Endodermal cell (in vitro differentiated cells): ENCODE measurements at places on chromosomes 3 and 15. TPM values are rescaled to one million over a fixed set of nuclear protein-coding genes. Genes with fewer than 3 reads are reported as not detected.
A peak's percentile ranks its signal among the peaks of the same experiment; 100 is the strongest.

GRCh38 chr3:114356066-114356465 lies 62.2 kb downstream of the TIGIT start:
- H3K27ac ChIP-seq, result peak overlapping the region; percentile 80
- H3K36me3 ChIP-seq, result no peaks in the 10 kb centered on the region
- H3K27me3 ChIP-seq, result no peaks in the 10 kb centered on the region
- H3K4me1 ChIP-seq, result no peaks in the 10 kb centered on the region
- peak; percentile 82 for DNase-seq

DNA sequence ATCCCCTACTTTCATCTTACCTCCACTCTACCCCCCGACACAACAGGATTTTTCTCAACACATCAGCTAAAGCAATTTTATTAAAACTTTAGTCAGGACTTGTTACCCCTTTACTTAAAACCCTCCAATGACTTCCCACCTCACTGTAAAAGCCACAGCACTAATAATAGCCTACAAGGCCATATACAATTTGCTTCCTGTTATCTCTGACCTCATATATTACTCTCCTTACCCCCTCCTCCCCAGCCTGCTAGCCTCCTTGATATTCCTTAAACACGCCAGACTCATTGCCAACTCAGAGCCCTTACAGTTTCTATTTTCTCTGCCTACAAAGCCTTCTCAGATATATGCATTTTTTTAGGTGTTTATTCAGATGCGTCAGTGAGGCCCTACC lies 54.4 kb downstream of the DCUN1D1 start:
- H3K27me3 ChIP-seq, result no peaks in the 10 kb centered on the region
- no peak overlapping the region for H3K27ac ChIP-seq
- H3K4me1 ChIP-seq, result no peaks in the 10 kb centered on the region
- H3K4me3 ChIP-seq, result no peak overlapping the region
- H3K36me3 ChIP-seq, result no peaks in the 10 kb centered on the region
- no peak for DNase-seq

DNA sequence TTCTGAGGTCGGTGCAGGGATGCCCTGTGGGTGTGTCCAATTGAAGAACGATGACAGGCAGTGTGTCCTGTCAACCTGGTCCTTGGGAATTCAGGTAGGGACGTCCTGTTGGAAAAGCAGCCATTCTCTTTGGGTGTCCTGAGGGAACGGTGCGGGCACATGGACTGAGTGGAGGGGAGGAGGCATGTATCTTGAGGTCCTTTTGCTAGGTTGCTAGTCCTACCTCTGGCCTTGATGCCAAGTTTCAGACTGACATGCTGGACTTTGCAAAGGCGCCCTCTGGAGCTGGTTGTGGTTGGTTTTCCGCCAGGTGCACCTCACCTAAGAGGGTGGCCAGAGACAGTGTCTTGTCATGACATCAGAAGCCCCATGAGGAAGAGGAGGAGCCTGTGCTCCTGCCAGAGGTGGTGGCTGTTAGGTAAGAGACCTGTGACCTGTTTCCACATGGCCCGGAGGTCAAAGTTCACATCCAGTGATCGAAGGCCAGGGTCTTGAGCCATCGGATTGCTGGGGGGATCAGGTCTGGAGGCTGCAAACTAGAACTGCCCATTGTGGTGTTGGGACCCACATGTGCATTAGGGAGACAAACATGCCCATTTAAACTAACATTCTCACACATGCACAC lies 106.3 kb downstream of the SNRPN start:
- no peaks in the 10 kb centered on the region for H3K27me3 ChIP-seq
- H3K4me1 ChIP-seq, result no peaks in the 10 kb centered on the region
- peak; percentile 29 for DNase-seq

DNA sequence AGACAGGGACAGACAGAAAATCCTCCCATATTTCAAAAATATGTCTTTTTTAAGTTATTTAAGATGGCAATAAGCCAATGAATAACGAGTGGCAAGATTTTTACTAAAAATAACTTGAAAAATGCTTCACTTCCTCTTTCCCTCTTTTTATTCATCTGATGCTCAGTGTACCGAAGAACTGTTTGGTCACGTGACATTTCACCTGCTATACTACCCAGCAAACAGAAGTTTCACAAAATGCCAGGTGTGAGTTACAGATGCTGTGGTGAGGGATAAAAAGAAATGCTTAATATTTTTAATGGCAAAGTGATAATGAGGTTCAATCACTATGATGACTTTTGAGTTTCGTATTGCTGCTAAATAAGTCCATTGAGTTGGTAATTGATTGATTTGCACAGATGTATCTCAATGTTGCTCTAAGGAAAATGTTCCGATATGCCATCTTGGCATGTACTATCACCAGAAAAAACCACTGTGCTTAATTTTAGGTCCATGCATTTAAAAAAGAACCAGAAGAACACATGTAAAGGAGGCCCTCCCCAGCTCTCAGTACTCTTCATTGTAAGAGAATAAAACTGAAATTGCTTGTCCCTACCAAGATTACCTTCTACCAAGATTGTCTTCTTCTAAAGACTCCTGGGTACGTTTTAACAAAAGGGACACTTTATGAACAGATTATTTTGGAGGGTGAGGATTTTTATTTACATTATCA lies 26.0 kb upstream of the SEC62 start:
- no peaks in the 10 kb centered on the region for H3K36me3 ChIP-seq
- H3K4me3 ChIP-seq, result no peak overlapping the region
- H3K27me3 ChIP-seq, result no peaks in the 10 kb centered on the region
- H3K27ac ChIP-seq, result no peak overlapping the region
- H3K4me1 ChIP-seq, result no peaks in the 10 kb centered on the region
- DNase-seq, result no peak

DNA sequence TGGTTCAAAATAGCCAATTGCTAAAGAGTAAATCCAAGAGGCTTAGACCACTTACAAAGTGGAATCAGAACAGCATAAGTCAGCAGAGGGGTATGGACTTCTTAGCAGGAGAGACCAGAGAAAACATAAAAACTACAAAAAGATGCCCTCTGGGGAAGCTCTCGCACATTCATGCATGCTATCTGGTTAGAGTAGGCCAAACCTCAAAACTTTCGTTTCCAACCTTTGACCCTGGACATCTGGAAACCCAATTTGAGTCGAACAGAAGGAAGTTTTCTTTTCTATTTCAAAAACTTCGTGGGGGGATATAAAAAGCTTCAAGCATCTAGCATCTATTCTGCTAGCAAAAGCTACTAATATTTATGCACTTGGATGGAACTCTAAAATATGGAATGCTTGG lies 523.9 kb upstream of the AGTR1 start:
- no peaks in the 10 kb centered on the region for H3K36me3 ChIP-seq
- H3K27me3 ChIP-seq, result peaks cover 19% of the 10 kb centered on the region
- no peaks in the 10 kb centered on the region for H3K4me1 ChIP-seq

- H3K27me3 ChIP-seq, result no peaks in the 10 kb centered on the region
- H3K27ac ChIP-seq, result no peak overlapping the region
- H3K4me3 ChIP-seq, result peak overlapping the region; percentile 93
- no peaks in the 10 kb centered on the region for H3K36me3 ChIP-seq
- peak; percentile 65 for DNase-seq
Measured at GRCh38 chr3:48241796-48242455, 1.0 kb downstream of the ZNF589 start.

DNA sequence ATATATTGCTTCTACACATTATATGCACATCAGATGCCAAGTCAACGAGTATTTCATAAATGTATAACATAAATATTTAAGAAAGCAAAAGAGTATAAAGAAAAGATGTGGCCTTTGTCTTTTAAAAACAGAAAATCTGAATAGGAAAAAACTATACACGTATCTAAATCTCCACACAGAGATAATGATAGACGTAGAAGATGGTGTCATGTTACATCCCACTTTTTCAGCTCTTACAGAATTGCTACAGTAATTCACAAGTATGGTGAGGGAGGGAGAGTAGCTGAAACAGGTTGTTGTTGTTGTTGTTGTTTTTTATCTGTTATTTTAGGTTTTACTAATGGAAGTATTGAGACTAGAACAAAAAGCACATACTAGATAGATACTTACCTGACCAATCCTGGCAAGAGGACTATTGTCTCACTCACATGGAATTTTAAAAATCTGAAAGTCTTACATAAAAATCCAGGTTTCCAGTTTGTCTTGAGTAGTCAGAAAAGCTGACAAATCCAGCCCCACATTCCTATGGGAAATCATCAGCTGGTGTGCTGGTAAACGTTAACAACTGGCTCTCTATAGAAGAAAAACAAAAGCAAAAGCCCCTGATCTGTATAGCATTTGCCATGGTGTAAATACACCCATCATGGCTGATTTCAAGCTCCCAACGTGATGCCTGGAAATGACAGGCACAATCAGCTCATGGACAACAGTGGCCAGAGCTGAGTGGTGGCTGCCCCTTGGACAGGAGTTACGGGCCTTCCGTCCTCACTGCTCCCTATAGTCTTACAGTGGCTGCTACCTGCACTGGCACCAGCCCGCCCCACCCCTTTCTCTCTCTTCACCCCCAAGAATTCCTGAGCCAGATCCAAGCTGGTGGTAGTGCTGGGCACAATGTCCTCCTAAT lies 47.4 kb upstream of the VGLL4 start:
- no peak overlapping the region for H3K27ac ChIP-seq
- no peak overlapping the region for H3K4me3 ChIP-seq
- peaks cover 4% of the 10 kb centered on the region for H3K4me1 ChIP-seq
- peak; percentile 57 for DNase-seq
- no peaks in the 10 kb centered on the region for H3K27me3 ChIP-seq

DNA sequence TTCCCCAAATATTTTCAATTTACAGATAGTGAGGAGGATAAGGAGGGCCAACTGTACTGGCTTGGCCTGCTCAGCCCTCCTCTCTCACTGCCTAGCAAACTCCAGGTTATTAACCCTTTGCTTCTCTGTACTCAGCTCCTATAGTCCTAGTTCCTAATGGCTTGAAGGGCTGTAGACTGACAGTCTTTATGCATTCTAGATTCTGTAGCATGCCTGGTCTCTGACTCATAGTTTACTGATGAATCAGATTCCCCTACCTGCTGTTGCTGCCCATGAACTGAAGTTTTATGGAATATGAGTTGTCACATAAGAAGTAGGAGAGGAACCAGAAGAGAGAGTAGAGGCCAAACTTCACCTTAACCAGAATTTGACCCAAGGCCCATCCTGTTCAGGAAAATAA lies 27.1 kb upstream of the MAP3K13 start:
- no peak for DNase-seq
- no peak overlapping the region for H3K27ac ChIP-seq
- H3K4me3 ChIP-seq, result no peak overlapping the region
- no peaks in the 10 kb centered on the region for H3K27me3 ChIP-seq
- no peaks in the 10 kb centered on the region for H3K4me1 ChIP-seq

GRCh38 chr15:32674681-32675080 lies 33.2 kb downstream of the SCG5 start:
- DNase-seq, result no peak
- H3K27me3 ChIP-seq, result no peaks in the 10 kb centered on the region
- no peak overlapping the region for H3K27ac ChIP-seq
- no peak overlapping the region for H3K4me3 ChIP-seq

DNA sequence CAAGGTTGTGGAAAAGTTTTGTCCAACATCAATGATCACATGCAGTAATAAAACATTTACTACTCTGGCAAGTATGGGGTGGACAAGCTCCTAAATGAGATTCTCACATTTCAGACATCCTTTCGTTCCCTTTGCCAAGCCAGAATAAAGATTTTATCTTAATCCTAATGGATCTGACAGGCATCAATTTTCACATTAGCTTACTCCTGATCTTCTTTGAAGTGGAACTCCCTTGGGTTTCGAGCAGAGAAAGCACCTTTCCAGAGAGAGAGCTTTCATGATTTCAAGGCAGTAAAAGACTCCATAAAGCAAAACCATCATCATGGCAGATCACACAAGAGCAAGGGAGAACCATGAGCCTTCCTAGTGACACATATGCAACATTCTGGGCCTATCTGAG lies 27.3 kb upstream of the EID1 start:
- no peak for DNase-seq
- no peaks in the 10 kb centered on the region for H3K4me1 ChIP-seq
- H3K36me3 ChIP-seq, result no peaks in the 10 kb centered on the region
- H3K4me3 ChIP-seq, result no peak overlapping the region
- H3K27me3 ChIP-seq, result no peaks in the 10 kb centered on the region

GRCh38 chr3:135109681-135110080 lies 314.6 kb downstream of the EPHB1 start:
- H3K27me3 ChIP-seq, result no peaks in the 10 kb centered on the region
- DNase-seq, result no peak
- H3K4me1 ChIP-seq, result no peaks in the 10 kb centered on the region
- no peak overlapping the region for H3K27ac ChIP-seq

- DNase-seq, result no peak
- H3K4me1 ChIP-seq, result no peaks in the 10 kb centered on the region
- H3K4me3 ChIP-seq, result no peak overlapping the region
- H3K36me3 ChIP-seq, result no peaks in the 10 kb centered on the region
- no peak overlapping the region for H3K27ac ChIP-seq
Measured at GRCh38 chr3:193297421-193297820, 56.4 kb downstream of the PLAAT1 start.

DNA sequence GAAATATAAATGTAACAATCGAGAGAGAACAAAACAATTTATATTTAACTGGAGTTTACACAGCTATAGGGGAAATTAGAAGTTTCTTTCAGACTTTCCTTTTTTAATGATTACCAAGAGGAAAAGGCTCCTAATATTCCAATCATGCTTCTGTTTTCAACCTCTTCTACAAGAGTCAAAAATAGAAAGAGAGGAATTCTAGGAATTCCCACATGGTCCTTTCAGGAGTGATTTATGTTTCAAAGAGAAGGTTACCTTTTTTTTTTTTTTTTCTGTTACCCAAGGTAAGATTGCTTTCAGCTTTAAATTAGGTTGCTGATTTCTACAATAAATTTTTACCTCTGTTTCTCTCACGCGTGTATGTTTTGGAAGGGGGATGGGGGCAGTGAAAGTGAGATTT lies 355.3 kb upstream of the DCBLD2 start:
- H3K4me3 ChIP-seq, result no peak overlapping the region
- H3K27ac ChIP-seq, result no peak overlapping the region
- DNase-seq, result no peak
- no peaks in the 10 kb centered on the region for H3K36me3 ChIP-seq

GRCh38 chr3:117788061-117788460 lies 1078.5 kb downstream of the TUSC7 start:
- H3K4me1 ChIP-seq, result peaks cover 9% of the 10 kb centered on the region
- no peak overlapping the region for H3K27ac ChIP-seq
- H3K4me3 ChIP-seq, result no peak overlapping the region
- DNase-seq, result no peak
- H3K27me3 ChIP-seq, result no peaks in the 10 kb centered on the region

Gene FRMD4B
- 2.1 to 3.7 TPM (median 2.1 TPM) in 3 replicates for total RNA-seq

Gene CCR4
- total RNA-seq, result 0.11 TPM in 1 of 3 replicates, not detected in the others

Gene TOMM70
- 36.9 to 43.6 TPM (median 41.8 TPM) in 3 replicates for total RNA-seq

Gene CCDC39
- total RNA-seq, result 0.12 to 1.1 TPM (median 0.32 TPM) in 3 replicates

Gene ARF4
- total RNA-seq, result 176 and 177 TPM in 2 replicates

Gene FSTL1
- 309 and 317 TPM in 2 replicates for total RNA-seq

Gene BUB1B
- total RNA-seq, result 58.6 and 74.0 TPM in 2 replicates

Gene AP3B2
- 15.6 to 27.0 TPM (median 24.4 TPM) in 3 replicates for total RNA-seq

Gene SPINK8
- total RNA-seq, result not detected in 3 replicates

Gene THSD4
- 5.4 and 5.7 TPM in 2 replicates for total RNA-seq
